ENCODE measurements at places on chromosomes 5 and 9.
A peak's percentile ranks its signal among the peaks of the same experiment; 100 is the strongest.

DNA sequence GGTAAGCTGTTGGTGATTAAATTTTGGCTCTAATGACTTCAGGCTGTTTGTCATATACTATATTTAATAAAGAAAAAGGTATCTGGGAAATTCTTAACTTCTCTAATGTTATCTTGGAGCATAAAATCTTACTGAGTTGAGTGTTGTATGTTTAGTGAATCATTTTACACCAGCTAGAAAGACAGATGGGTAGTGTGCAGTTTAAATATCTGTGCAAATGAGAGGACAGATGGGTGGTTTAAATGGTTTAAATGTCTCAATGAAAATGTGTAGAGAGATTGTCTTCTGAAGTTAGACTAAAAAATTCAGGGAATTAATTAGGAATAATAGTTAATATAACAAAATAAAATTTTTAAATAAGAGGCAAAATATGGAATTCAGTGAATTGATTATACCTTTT lies 114.5 kb downstream of the FER start:
- DNase-seq, result no peak

DNA sequence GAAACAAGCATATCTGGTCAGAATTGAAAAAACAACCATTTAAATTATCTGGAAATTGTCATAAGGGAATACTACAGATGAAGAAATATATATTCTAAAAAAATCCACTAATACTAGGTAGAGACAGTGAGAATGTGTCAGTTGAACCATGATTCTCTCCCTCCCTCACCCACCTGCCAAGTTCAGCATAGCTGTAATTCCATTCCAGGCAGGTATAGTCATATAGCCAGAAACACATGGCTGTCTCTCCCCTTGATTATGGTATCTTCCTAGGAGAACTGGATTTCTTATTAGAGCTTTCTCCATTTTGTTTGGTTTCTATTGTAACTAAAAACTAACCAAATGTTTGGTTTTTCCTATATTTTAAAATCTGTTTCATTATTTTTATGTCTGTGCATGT lies 509.2 kb downstream of the CDH10 start:
- DNase-seq, result no peak

DNA sequence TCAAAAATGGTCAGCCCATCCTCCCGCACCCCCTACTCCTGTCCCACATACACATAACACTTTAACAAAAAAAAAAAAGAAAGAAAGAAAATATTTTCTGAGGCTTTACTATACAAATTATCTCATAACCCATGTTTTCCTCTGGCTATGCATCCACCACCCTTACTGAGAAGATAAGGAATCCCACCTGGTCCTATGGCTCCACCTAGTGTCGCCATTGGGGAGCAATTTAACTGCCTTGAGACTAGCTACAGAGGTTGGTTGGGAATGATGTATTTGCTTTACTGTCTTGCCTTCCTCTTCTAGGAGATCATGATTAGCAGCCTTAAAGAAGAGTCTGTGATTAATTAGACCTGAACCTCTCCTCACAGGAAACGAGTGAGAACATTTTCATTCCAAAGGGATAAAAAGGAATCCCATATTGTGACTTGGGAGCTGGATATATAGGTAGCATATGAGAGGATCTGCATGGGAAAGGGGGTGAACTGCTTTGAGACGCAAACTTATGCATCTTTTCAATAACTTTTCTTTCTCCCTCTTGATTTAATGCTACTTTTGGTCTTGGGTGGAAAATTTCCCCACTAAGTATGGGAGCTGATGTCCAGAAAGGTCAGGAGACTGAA lies 77.7 kb upstream of the SELENOP start:
- peak; percentile 17 for DNase-seq

- no peak for DNase-seq
These were observed 90.1 kb downstream of the ARHGAP26 start for GRCh38 chr5:142860270-142860669.

- no peak for DNase-seq
These were observed 156.9 kb downstream of the PAM start for GRCh38 chr5:102911973-102912372.
